ENCODE measurements at places on chromosomes 1 and 21. TPM values are rescaled to one million over a fixed set of nuclear protein-coding genes. Genes with fewer than 3 reads are reported as not detected.

GRCh38 chr1:201506557-201507359, at the start of gene CSRP1:
Gene CSRP1 (minus strand): TSS chr1:201507123. CDS start chr1:201496303, 10,820 bp downstream.
- DNase-seq: peak; percentile 49

GRCh38 chr1:25898223-25899015, 7.8 kb downstream of the STMN1 start:
- DNase-seq: no peak

- DNase-seq: peak; percentile 85
These were observed at the start of gene TMEM51 for GRCh38 chr1:15153184-15153841. Gene TMEM51 (plus strand): TSS chr1:15153747. CDS start chr1:15215088, 61,341 bp downstream.

DNA sequence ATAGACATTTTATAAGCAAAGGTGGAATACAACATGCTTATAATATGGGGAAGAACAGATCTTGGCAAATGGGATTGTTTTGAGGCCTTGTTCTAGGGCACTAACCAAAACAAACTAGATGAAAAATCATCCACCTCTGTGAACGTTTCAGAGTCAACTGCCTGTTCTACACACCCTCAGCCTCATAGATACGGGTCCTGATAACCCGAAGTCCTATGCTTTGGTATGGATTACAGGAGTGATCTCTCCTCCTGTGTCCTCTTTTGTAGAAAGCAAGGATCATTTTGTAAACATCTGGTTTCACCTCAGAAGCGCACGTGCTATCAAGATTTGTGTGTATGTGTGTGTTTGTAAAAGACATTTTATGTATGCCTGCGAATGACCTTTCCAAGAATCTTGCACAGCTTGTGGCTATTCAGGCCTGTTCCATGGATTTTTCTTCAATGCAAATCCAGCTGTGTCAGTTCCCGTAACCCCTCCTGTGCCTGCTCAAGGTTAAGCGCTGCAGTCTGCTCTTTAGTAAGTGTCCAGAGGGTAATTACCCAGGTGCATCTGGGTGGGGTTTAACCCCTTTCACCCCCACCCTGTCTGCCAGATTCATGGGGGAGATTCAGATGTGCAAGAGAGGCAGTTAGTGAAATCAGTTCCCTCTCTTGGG, 132.4 kb downstream of the ROR1 start:
- DNase-seq: no peak

DNA sequence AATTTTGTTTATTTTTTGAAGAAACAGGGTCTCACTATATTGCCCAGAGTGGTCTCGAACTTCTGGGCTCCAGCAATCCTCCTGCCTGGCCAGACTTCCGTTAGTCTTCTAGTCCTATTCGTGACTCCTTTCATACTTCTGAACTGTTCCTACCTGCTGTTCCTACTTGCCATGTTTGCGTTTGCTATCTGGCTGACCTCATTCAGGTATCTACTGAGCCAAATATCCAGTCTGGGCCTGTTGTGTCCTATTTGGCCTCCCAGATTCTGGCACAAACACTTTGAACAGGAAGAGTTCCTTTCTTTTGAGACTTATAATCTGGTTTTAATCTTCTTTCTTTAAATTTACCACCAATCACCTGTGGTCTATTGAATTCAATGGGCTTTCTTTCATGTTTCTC, 6.9 kb upstream of the NR1I3 start:
- no peak for DNase-seq

GRCh38 chr1:70420320-70420719, 9.3 kb downstream of the CTH start:
- DNase-seq: peak; percentile 30

DNA sequence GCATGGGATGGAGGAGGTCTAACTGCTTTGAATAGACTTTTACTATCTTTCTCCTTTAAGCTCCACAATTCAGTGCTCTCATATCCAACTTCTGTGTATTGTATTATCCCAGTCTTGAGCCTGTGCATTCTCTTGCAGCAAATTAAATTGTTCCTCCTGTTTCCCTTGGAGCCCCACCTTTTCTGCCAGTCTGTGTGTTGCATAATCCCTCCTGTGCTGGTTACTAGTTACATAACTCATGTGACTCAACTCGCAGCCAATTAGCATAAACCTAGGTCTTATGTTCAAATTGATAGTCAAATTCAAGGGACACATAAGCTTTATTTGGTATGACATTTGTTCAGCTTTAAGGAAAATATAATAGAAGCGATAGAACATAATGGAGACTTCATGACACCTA, 1863.5 kb downstream of the MRPL39 start:
- no peak for DNase-seq

- no peak for DNase-seq
These were observed 87.0 kb upstream of the BTG3 start for GRCh38 chr21:17699524-17700189.

GRCh38 chr1:170853867-170854266, 81.5 kb upstream of the MROH9 start:
- DNase-seq: no peak

GRCh38 chr1:232904566-232904965, 45.8 kb upstream of the NTPCR start:
- no peak for DNase-seq

- DNase-seq: peak; percentile 29
These were observed 74.3 kb upstream of the MORC3 start for GRCh38 chr21:36245649-36246048.

GRCh38 chr1:208161656-208162375, 82.4 kb downstream of the PLXNA2 start:
- no peak for DNase-seq

DNA sequence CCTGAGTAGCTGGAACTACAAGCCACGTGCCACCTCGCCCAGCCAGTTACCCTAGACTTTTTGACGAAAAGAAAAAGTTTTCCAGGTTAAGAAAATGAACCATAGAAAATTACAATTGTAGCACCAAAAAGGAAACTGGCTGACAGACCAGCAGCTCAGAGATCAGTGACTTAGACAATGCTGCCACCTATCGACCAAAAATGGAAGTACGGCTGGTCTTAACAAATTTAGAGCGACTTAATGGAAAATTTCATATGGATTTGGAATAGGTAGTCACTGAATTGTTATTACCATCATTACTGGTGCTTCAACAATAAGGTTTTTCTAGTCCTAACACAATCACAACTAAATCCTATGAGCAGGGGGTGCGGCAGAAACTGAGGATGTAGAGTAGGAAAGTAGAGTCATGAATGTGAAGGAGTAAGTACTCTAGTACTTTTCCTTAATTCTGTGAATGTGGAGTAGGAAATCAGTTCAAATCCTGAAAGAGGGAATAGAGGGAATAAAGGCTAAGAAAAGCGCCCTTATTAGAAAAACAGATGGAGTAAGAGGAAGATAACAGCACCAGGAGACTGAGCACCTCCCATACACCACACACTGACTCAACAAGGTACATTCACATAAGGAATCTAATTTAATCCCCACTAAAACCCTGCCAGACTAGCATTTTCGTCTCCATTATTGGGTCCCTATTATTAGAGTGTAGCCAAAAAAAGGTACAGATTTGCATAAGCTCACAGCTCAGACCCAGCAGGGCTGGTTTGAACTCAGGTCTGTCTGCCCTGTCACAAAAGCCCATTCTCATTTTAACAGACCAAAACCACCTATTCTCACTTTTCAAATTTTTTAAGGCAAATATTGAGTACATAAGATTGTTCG, 37.9 kb upstream of the MGST3 start:
- DNase-seq: peak; percentile 75

GRCh38 chr1:16144325-16145029, 11.4 kb downstream of the EPHA2 start:
- DNase-seq: no peak

- DNase-seq: no peak
These were observed 99.1 kb upstream of the GFI1 start for GRCh38 chr1:92585831-92586230.

GRCh38 chr1:101264697-101265096, 27.9 kb downstream of the S1PR1 start:
- no peak for DNase-seq

DNA sequence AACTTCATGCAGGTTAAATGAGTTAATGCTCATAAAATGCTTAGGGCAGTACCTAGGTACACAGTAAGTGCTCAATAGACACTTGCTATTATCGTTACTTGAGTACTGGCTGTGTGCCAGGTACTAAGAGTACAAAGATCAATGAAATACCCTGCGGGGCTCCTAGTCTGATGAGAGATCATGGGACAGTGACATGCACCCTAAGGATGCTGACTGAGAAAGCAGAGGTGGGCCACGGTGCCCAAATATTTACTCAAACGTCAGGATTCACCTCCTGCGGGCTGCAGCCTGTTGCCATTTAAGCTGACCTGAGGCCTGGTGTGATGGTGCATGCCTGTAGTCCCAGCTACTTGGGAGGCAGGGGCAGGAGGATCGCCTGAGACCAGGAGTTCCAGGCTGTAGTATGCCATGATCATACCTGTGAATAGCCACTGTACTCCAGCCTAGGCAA, 19.8 kb upstream of the LUZP1 start:
- DNase-seq: no peak

DNA sequence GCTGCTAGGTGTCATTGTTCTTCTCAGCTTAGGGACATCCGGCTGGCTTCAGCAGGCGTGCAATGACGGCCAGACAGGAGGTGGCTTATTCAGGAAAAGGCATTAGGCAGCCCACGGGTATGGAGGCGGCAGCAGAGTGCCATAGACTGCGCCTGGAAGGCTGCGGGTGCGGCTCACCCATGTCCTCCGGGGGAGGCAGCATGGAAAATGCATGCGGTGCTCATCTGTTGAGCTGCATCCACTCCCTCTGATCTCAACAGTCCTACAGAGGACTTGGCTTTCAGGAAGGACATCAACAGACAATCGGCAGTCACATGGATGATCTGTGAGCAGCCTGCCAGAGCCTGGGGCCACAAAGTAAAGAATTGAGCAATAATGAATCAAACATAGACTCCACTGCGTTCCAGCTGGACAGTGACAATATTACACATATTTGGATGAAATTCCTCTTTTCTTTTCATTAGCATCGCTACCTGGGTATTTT, 42.9 kb downstream of the UMODL1 start:
- no peak for DNase-seq

DNA sequence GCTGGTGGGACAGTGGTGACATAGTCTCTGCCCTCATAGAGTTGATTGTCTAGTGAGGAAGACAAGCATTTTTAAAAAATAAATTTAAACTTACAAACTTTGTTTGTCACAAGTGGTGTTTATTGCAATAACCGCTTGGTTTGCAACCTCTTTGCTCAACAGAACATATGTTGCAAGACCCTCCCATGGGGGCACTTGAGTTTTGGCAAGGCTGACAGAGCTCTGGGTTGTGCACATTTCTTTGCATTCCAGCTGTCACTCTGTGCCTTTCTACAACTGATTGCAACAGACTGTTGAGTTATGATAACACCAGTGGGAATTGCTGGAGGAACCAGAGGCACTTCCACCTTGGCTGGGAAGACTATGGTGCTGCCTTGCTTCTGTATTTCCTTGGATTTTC, 58.4 kb downstream of the LAMC2 start:
- no peak for DNase-seq

- no peak for DNase-seq
These were observed 13.8 kb upstream of the AVPR1B start for GRCh38 chr1:206131037-206131436.

DNA sequence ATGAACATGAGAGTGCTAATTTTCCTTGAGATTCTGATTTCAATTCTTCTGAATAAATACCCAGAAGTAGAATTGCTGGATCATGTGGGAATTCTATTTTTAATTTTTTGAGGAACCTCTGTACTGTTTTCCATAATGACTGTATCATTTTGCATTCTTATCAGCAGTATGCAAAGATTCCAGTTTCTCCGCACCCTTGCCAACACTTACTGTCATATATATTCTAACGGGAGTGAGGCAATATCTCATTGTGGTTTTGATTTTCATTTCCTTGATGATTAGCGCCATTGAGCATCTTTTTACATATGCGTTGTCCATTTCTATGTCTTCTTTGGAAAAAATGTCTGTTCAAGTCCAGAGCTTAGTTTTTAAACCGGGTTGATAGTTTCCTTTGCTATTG, 33.2 kb downstream of the VCAM1 start:
- DNase-seq: no peak

DNA sequence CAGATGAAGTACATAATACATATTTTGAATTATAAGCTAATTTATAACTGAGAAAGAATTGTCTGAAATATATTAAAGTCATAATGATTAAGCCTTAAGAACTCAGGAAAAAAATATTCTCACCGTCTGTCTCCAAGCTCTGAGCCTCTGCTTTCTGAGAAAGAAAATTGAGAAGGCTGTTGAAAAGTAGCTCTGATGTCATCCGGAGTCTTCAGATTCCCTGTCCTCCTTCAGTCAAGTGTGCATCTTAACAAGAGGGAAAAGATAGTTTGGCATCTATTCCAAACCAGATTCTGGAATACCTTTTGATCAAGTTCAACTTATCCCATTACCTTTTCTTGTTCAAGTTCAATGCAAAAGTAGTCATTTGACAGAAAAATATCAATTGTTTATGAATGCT, 50.6 kb downstream of the NRIP1 start:
- no peak for DNase-seq

GRCh38 chr1:8409106-8409505, 91.2 kb downstream of the SLC45A1 start:
- no peak for DNase-seq

Gene AURKAIP1
- total RNA-seq: 268 TPM

Gene FALEC
- total RNA-seq: 1.0 TPM

Gene SLC2A5
- 0.04 TPM for total RNA-seq

Gene EPHB2
- total RNA-seq: 13.1 TPM

Measured in WTC11 (cell line).